ENCODE measurements at places on chromosomes 4 and X.
A peak's percentile ranks its signal among the peaks of the same experiment; 100 is the strongest.

GRCh38 chrX:67953658-67954057 lies 409.8 kb downstream of the AR start:
- no peak for DNase-seq

GRCh38 chrX:86329174-86329573 lies 180.9 kb downstream of the DACH2 start:
- no peak for DNase-seq

- peak; percentile 25 for DNase-seq
Observed at GRCh38 chrX:25013632-25014365, 2.0 kb downstream of the ARX start.

DNA sequence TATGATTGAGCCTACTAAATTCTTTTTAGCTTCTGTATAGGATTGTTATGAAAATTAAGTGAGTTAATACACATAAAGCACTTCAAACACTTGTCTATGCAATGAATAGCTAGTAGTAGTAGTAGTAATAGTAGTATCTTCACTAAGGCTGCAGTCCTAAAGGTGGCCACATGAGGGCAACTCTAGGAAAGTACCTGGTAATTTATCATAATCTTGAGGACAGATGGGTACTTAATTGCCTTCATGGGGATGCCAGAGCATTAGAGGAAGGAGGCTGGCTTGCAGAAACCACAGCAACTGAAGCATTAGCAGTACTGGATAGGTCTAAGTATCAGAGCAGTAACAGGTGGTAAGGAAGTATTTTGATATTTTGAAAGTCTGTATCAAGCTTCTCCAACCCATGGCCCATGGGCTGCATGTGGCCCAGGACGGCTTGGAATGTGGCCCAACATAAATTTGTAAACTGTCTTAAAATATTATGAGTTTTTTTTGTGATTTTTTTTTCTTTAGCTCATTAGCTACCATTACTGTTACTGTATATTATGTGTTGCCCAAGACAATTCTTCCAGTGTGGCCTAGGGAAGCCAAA lies 17.3 kb downstream of the NIPAL1 start:
- DNase-seq = peak; percentile 75

DNA sequence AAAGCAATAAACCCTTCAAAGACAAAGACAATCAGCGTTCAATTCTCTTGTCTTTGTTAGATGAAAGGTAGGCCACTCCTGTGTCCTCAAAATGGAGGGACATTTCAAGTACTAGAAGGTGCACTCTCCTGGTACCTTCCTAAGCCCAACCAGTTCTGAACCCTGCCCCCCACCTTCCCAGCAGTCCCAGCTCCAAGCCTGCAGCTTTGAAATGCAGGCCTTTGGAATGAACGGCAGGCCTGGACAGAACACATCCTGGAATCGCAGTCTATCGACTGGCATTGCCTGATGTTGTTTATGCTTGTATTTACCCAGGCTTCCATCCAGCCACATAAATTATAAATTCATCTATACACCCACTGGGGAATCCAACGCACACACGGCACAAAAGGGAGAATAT lies 47.4 kb downstream of the RASGEF1B start:
- DNase-seq = no peak

- DNase-seq = no peak
Observed at GRCh38 chr4:89243733-89244252, 63.8 kb downstream of the GPRIN3 start.

GRCh38 chrX:9465380-9466123 lies 694 bp downstream of the TBL1X start:
- DNase-seq = peak; percentile 41

DNA sequence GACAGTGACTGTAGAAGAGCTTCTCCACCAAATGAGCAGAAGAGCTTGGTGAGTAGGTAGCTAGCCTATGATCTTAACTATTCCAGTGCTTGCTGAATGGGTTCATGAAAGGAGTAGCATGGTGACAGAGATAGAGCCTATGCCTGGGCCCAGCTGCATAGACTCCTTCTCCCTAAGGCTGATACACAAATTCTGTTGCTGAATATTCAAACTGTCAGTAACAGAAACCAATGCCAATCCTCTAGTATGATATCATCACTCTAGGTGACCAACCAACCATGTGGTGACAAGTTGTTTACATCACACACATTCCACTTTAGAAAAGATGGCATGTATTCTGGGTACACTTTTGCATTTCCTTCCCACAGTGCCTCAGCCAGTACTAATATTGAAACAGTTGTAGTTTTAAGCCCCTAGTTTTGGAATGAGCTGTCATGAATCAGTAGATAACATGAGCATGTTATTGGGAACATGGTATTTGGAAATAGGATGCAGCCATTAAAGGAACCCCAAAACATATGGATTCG lies 103.4 kb upstream of the GRXCR1 start:
- no peak for DNase-seq

GRCh38 chr4:173270312-173271027 lies 63.7 kb downstream of the HMGB2 start:
- no peak for DNase-seq

- DNase-seq = no peak
Observed at GRCh38 chr4:25757452-25757851, 101.8 kb downstream of the SLC34A2 start.

- DNase-seq = no peak
Observed at GRCh38 chrX:131739823-131740222, 195.9 kb downstream of the OR13H1 start.

DNA sequence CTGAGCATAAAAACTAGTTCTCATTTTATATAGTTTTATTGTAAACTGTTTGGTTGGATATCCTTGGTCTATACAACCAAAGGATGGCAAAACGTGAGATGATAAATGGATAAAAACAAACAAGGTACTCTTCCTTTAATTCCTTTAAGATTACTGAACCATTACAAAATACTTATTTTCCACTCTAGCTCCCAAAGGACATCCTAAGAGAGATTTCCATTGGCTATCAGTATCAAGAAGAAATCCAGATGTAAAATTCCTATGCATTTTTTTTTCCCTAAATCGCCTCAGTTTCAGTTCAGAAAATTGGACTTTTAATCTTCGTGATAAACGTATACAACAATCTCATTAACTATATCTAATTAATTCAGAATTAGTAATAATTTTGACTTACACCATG lies 2.3 kb downstream of the FBXL5 start:
- DNase-seq = no peak

GRCh38 chr4:169634975-169635374 lies 14.6 kb downstream of the CLCN3 start:
- DNase-seq = no peak

GRCh38 chr4:70158576-70158975 lies 4.5 kb downstream of the PRR27 start:
- DNase-seq = no peak

GRCh38 chr4:183321516-183321915 lies 710 bp downstream of the CLDN24 start:
- no peak for DNase-seq

DNA sequence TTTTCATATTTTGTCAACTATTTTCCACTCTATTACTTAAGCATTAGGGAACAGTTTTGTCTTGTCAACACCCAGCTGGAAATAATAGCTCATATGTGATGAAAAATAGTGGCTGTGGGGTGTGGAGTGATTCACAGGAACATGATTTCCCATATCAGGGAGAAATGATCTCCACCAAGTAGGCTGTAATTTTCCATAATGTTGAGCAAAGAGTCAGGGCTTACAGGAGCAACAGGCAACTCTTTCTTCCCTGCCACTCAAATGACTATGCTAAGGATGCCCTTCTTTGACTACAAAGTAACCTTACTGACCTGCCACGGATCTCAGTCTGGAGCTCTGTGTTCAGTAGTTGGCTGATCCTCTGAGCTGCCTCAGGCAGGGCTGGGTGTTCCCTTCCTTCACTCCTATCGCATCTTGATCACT lies 90.0 kb upstream of the GATB start:
- DNase-seq = no peak

GRCh38 chr4:105179539-105180401 lies 33.1 kb downstream of the TET2 start:
- DNase-seq = no peak

- peak; percentile 5 for DNase-seq
Observed at GRCh38 chrX:13387666-13388494, 68.0 kb upstream of the ATXN3L start.

- DNase-seq = no peak
Observed at GRCh38 chrX:136586386-136586785, 54.4 kb downstream of the VGLL1 start.

GRCh38 chrX:57821703-57822387 lies 88.4 kb downstream of the ZXDA start:
- peak; percentile 16 for DNase-seq

DNA sequence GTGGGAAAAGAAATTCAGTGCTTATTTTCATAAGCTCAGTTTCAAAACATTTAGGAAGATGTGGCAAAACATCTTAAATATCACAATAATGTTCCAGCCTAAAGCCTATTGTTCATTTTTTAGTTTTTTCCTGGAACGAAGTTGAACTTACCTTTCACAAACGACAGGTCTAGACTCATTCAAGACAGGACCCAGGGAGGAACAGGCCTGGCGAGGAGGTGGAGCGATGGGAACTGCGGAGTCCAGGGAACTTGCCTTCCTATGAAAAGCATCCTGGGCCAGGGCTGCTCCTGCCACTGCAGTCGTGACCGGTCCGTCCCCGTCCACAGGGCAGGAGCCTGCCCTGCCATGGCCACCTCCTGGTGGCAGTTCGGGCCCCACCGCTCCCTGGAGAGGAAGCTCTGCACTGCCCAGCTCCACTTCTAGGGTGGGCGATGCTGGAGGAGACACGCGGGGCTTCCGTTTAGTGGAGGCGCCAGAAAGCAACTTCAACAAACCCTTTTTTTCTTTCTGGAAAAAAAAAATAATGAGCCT lies 96.7 kb upstream of the CBR4 start:
- no peak for DNase-seq

DNA sequence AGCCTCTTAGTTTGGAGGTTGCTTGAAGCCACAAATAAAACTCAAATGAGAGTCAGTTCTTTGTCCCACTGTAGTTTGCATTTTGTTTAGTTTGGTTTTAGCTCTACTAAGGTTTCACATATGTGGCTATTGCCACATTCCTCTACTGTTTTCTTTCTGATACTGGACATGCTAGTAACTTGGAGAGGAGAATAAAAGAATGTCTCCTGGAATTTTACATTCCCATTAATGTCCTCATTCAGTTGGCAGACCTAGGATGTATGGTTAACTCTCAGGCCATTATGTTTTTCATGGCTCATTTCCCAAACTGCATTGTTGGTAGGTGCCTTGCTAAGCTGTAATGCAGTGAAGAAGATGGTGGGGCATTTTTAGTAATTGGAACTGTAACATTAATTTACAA lies 29.9 kb downstream of the UPRT start:
- DNase-seq = no peak

DNA sequence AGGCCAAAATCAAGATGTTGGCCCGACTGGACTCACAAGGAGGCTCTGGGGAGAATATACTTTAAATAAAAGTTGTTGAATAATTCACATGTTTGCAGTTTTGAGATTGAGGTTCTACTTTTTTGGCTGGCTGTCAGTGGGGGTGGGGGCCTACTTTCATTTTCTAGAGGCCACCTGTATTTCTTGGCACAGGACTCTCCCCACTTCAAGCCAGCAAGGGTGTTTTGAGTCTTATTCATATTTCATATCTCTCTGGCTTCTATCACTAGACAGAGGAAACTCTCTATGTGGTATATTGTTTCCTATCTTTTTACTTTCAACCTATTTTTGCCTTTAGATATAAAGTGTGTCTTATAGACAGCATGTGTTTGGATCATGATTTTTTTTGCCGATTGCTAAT lies 266.4 kb downstream of the PRR32 start:
- no peak for DNase-seq

GRCh38 chr4:39528061-39528465 lies 824 bp upstream of the UGDH start:
- DNase-seq = no peak

GRCh38 chr4:78691334-78691754 lies 84.8 kb upstream of the BMP2K start:
- DNase-seq = no peak

DNA sequence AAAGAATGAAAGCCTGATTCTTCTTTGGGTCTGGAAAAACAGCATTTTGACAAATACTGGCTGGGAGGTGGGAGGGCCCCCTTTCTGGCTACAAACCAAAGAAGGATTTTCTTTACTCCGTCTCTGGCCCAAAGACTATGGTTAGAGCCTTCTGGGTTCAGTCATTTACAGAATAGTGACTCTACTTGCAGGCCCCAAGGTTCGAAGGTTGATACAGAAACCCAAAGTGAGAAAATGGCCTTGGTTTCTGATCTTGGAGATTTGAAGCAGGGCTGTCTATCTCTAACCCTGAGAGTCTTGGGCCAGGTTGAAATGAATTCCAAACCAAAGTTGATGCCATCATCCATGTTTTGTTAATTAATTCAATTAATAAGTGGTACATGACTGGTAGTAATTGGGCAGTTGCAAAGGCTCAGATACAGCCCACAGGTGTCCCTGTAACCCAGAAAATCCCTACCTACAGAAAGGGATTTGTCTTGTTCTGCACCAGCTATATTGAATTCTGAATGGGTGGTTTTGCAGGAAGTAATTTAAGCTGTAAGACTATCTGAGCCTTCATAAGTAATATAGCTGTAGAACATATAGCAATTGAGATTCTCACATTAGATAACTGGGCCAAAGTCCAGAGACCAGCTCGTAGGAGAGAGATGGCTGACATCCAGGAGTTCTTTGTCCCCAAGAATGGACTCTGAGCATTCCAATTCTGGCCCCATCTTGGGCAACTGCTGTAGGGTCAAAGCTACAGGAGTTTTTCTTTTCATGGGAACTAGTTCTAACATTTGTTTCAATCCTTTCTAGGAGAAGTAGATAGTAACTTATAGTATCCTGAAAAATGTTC lies 34.5 kb downstream of the CHRNA9 start:
- no peak for DNase-seq

- no peak for DNase-seq
Observed at GRCh38 chrX:11352296-11352741, 59.1 kb downstream of the AMELX start.

- no peak for DNase-seq
Observed at GRCh38 chr4:633976-634598, 8.7 kb downstream of the PDE6B start.

GRCh38 chr4:182507805-182508204 lies 264.6 kb downstream of the TENM3 start:
- DNase-seq = no peak

GRCh38 chr4:129344058-129344457 lies 248.1 kb downstream of the C4orf33 start:
- DNase-seq = peak; percentile 2

DNA sequence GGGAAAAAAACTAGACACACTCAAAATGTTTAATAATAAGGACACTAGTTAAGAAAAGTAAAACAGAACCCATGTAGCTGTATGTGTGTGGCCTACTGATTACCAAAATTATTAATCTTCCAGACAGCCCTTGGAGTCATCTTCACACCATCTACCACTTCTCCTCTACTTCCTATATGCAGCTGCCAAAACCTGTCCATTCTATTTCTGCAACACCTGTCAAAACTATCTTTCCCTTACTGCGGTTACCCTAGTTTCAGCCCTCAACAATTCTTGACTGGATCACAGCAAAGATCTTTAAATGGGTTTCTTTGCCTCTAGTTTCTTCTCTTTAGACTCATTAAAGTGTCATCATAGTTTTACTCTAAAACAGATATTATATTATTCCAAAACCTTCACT lies 72.6 kb downstream of the GPR82 start:
- DNase-seq = no peak
